Kidney (tissue), 22 donors: ENCODE measurements at places on chromosomes 1 and 21. TPM values are rescaled to one million over a fixed set of nuclear protein-coding genes. Genes with fewer than 3 reads are reported as not detected.

- peak; percentile 55 for DNase-seq
Observed at GRCh38 chr1:31102501-31102950, 37.0 kb upstream of the PUM1 start.

GRCh38 chr1:29057700-29058099, 66.0 kb downstream of the TMEM200B start:
- no peak for DNase-seq

GRCh38 chr1:187517546-187517945, 688.8 kb downstream of the PLA2G4A start:
- DNase-seq = no peak

DNA sequence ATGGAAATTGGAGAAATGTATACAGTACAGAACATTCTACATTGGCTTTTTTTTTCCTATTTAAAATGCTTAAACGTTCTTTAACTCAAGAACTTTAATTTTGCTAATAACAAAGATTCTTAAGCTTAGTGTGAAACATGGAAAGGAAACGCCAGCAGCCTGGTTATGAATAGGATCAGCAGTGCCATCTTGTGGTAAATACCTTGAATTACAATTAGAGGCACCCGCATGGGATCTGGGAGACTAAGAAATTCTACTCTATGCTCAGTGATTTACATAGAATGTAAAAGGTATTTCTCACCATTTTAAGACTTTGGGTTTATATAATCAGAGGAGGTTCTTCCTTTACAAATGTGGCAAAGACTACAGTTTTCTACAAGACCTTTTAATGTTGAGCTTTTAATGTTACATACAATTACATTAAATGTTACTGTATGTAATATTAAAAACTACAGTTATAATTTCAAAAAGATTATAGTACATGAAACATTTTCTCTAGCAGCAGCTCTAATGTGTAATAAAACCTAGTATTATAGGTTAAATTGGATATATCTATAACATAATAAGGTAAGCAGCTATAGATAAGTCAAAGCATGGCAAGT, 32.1 kb upstream of the APOBEC4 start:
- no peak for DNase-seq

GRCh38 chr1:154860156-154860870, 9.8 kb downstream of the KCNN3 start:
- no peak for DNase-seq

DNA sequence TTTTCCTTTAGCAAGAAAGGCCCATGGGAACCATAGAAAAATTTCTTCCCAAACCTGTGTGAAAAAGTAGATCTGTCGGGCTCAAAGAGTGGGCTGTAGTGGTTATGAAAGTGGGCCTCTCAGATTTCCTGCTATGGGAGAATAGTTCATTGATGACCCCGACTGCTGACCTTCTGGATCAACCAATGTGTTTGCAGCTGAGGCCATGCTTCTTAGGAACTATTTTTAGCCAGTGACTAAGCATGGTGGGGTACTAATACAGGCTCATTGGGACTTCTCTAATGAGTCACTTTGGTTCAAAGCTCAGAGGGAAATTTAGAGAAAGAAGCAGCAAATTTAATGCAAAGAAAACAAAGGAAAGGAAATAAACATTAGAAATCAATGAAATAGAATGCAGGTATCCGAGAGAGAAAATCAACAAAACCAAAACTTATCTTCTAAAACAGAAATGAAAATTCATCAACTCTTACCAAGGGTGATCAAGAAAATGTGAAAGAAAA, 12.6 kb upstream of the PSMA5 start:
- no peak for DNase-seq

GRCh38 chr1:3468236-3469103, 14.0 kb downstream of the ARHGEF16 start:
- no peak for DNase-seq

GRCh38 chr1:227357171-227357926, 39.1 kb upstream of the CDC42BPA start:
- DNase-seq = peak; percentile 76

GRCh38 chr21:36891692-36892091, 74.8 kb downstream of the HLCS start:
- DNase-seq = no peak

- DNase-seq = no peak
Observed at GRCh38 chr1:145849356-145850160, 4.1 kb downstream of the NUDT17 start.

- no peak for DNase-seq
Observed at GRCh38 chr1:80258659-80259058, 1252.1 kb upstream of the ADGRL4 start.

DNA sequence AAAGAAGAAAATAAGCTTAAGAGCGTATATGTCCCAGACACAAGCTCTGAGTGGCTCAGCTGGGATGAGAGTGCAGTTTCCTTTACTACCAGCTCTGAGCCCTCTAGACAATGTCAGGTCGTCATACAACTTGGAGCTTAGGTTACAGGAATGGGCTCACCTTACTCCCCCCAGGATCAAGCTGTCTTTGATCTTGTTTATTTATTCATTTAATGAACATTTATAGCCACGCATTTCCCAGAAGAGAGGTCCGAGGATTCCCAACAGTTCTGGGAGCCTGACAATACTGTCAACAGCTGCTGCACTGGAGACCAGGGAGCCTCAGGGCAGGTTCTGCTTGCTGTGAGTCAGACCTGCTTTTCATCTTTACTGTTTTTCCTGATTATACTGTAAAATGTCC, 378.9 kb downstream of the PLPP3 start:
- peak; percentile 73 for DNase-seq

GRCh38 chr1:25922971-25923552, 16.8 kb upstream of the STMN1 start:
- DNase-seq = peak; percentile 60

GRCh38 chr1:165678509-165678908, 19.9 kb downstream of the ALDH9A1 start:
- DNase-seq = no peak

DNA sequence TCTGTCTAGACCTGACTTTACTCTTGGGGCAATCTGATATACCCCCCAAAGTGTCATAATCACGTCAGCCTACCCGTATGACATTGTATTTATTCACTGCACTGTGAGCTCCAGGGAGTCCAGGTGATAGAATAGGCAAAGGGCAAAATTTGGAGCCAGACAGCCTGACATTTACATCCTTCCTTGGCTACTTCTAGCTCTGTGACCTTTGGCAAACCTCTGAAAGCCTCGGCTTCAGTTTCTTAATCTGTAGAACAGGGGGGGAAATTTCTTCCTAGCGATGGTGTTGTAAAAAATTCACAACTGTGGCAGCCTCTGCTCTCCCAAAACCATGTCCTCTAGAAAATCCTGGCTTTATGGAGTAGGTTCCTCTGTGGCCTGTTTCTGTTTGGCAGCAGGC, 240.9 kb downstream of the KIF26B start:
- DNase-seq = no peak

KCNQ4 gene
- total RNA-seq = 1.2 TPM

CLCNKA gene
- 7.8 TPM for total RNA-seq
